Neuronal stem cell (in vitro differentiated cells): ENCODE measurements at places on chromosomes 16 and 17.

GRCh38 chr17:44223541-44224071, 4.1 kb upstream of the UBTF start:
- H3K27ac ChIP-seq: no peak overlapping the region
- H3K4me3 ChIP-seq: no peak overlapping the region
- H3K27me3 ChIP-seq: no peaks in the 10 kb centered on the region
- no peaks in the 10 kb centered on the region for H3K36me3 ChIP-seq

GRCh38 chr16:69820926-69821541, 58.9 kb downstream of the WWP2 start:
- H3K36me3 ChIP-seq: no peaks in the 10 kb centered on the region
- DNase-seq: no peak
- no peak overlapping the region for H3K4me3 ChIP-seq
- H3K27ac ChIP-seq: no peak overlapping the region
- no peaks in the 10 kb centered on the region for H3K27me3 ChIP-seq

GRCh38 chr16:81167851-81168250, 70.6 kb upstream of the BCO1 start:
- no peak overlapping the region for H3K27ac ChIP-seq
- H3K36me3 ChIP-seq: no peaks in the 10 kb centered on the region
- DNase-seq: no peak
- H3K4me3 ChIP-seq: no peak overlapping the region

DNA sequence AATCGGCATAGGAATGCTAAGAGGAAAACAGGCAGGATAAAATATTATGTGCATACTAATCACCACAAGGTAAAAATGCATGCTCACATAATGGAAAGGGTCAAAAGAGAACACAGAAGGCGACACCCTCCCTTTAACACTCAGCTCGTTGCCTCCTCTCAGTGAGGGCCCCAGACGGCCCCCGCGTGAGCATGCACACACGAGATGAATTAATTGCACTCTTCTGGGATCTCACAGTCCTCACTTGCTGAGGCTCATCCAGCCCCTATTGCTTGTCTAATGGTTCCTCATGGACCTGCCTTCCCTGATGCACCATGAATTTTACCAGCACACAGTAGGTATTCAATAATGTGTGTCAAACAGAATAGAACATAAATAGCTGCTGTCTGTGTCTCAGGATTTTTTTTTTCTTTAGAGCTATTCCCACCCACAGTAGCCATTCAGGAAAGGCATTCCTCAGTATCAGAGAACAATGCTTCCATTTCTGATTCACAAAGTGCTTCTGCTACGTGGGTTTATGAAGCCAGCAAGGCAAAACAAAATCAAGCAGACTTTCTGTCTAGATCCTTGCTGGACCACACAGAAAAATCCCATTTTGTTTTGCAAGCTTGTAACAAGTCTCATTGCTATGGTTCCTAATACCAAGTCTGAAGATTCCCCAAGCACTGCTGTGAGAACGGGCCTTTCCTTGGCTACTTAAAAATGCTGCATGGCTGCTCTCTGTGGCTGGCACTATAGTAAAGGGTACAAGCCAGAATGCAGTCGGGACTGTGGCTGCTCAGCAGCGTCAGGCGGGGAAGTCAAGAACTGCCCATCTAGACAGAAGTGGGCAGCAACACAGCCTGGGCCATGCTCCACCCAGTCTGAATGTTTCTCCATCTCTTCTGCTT, 43.6 kb downstream of the TOM1L2 start:
- no peak overlapping the region for H3K4me3 ChIP-seq
- H3K36me3 ChIP-seq: no peaks in the 10 kb centered on the region
- no peaks in the 10 kb centered on the region for H3K27me3 ChIP-seq
- H3K27ac ChIP-seq: peak overlapping the region; percentile 41
- no peak for DNase-seq

- no peak overlapping the region for H3K27ac ChIP-seq
- H3K4me1 ChIP-seq: no peaks in the 10 kb centered on the region
- no peaks in the 10 kb centered on the region for H3K36me3 ChIP-seq
- no peak for DNase-seq
- peaks cover 3% of the 10 kb centered on the region for H3K27me3 ChIP-seq
Observed at GRCh38 chr16:80459331-80459777, 81.4 kb upstream of the DYNLRB2 start.

GRCh38 chr17:81417049-81417878, 22.0 kb downstream of the BAHCC1 start:
- no peak for DNase-seq
- H3K4me3 ChIP-seq: no peak overlapping the region
- no peaks in the 10 kb centered on the region for H3K27me3 ChIP-seq
- peaks cover 3% of the 10 kb centered on the region for H3K36me3 ChIP-seq
- H3K4me1 ChIP-seq: peaks cover 17% of the 10 kb centered on the region

DNA sequence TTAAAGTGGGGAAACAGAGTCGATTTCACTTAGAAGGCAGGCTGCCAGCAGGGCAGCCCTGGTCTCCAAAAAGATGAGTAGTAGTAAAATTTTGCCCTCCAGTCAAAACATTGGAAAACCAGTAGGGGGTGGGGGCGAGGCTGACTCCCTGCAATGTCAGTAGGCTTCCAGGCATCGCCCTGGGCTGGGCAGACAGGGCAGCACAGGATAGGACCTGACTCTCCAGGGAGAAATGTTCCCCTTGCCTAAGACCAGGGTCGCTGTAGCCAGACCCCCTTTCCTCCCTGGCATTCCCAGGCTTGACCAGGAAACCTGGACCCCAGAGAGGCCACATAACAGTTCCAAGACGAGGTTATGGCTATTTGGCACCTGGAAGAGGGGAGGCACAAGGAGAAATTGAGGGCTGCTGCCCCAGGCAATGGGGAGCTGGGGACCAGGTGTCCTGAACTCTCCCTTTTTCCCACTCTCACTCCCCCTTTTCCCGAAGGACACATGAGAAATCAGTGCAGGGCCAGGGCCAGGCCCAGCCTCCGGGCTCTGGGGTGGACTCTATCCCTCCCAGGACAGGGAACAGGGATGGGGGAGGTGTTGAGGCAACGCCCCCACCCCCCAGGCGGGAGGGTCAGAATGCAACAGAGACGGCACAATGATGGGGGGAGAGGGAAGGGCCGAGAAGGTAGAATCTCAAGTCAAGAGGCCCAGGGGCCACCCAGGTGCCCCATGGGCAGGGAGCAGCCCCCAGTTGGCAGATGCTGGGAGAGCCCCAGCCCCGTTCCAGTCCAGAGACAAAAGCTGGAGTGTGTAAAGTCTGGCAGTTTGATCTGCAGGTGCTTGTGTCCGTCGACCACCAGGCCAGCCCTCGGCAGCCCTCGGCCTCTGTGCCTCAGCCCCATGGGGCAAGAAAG, 4.5 kb upstream of the SAMD14 start:
- no peak overlapping the region for H3K4me3 ChIP-seq
- no peak for DNase-seq
- peaks cover 7% of the 10 kb centered on the region for H3K4me1 ChIP-seq
- H3K36me3 ChIP-seq: peaks cover 58% of the 10 kb centered on the region
- H3K27ac ChIP-seq: no peak overlapping the region

DNA sequence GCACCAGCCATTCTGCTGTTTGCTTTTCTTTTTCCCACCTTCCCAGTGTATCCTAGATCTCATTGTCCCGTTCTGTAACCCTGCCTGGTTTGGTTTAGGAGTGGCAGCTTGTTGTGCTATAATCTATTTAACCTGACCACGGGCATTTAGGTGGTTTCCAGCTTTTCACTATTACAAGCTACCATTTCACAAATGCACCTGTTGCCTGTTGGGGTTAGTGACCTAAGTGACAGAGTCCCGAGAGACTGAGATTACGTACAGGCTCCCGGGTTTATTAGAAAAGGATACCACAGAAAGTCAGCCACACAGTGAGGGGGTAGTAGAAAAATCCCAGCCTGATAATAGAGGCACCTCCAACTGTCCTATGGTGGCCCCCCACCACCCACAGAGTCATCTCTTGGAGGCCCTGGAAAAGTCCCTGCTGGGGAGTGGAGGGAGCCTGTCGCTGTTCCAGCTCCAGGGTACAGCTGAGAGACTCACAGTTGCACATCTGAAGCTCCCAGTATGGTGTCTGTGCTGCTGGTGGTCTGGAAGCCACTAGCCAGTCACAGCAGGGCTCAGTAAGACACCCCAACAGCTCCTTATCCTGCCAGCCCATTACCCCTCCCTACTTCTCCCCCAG, 21.2 kb downstream of the CLEC16A start:
- H3K36me3 ChIP-seq: peaks cover 5% of the 10 kb centered on the region
- H3K4me1 ChIP-seq: peaks cover 2% of the 10 kb centered on the region
- no peak for DNase-seq

DNA sequence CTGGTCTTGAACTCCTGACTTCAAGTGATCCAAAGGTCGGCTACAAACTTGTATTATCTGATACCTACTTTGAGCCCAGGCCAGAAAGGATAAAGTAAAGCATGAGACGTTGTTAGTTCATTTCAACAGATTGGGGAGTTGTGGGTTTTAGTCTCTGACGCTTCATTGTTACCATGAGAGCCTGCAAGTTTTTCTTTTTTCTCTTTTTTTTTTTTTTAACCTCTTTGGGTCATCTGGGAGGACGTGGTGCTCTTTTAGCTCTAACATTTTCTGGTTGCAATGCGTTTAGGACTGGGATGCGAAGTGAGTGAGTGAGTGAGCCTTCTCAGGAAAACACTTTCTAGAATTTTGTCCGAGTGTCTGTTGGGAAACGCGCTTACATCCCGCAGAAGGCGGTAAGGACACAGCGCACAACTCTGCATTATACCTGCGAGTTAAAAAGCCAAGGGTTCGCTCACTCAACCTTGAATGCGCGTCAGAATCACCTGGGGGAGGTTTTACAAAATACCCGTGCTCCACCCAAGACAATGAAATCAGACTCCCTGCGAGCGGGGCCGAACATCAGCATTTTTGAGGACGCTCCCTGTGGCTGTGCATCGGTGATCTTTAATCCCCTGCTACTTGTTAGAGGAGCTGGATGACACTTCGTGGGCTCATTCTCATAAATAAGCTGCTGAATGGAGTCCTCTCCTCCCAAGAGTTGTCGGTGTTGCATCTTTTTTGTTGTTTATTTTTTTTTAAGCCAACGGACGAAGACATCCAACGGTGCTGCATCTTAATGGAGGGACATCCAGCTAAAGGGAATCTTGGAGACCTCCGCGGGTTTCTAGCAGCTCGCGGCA, 629 bp upstream of the RNF135 start:
- peaks cover 2% of the 10 kb centered on the region for H3K36me3 ChIP-seq
- peaks cover 22% of the 10 kb centered on the region for H3K27me3 ChIP-seq
- DNase-seq: no peak
- H3K27ac ChIP-seq: peak overlapping the region; percentile 95
- no peaks in the 10 kb centered on the region for H3K4me1 ChIP-seq

DNA sequence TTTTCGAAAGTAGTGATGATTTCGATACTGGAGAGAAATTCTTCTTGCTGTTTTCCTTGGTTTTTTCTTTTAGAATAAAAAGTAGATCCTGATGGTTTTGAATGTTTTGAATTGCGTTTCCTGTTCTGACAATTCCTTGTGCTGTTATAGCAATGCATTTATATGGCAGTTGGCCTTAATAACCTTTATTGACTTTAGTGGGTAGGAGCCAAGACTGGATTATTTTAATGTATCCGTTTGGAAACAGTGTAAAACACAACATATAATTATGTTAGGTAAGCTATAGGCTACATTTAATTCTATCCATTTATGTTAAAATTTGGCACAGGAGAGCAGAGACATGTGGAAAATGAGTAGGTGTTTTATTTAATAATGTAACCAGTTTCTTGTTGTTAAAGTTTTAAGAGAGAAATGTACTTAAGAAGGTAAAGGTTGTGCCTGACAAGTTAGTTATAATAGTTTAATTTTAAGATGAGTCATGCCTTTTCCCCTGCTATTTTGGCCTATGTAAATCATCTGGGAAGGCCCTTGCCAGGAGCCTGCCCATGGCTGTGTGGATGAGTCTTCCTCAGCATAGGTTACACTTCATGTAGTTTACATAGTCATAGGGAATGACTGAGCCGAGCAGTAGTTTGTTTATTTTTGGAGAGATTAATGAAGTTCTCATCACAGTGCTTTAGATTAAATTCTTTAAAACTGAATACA, 189.9 kb downstream of the FTO start:
- H3K36me3 ChIP-seq: no peaks in the 10 kb centered on the region
- no peak overlapping the region for H3K27ac ChIP-seq
- no peak for DNase-seq
- H3K27me3 ChIP-seq: no peaks in the 10 kb centered on the region
- no peak overlapping the region for H3K4me3 ChIP-seq
- H3K4me1 ChIP-seq: peaks cover 26% of the 10 kb centered on the region
